Hepatic stellate cell (primary cell): ENCODE measurements at places on chromosomes 3 and 15.

- DNase-seq, result no peak
These were observed 424.5 kb downstream of the SOX2 start for GRCh38 chr3:182136008-182136910.

DNA sequence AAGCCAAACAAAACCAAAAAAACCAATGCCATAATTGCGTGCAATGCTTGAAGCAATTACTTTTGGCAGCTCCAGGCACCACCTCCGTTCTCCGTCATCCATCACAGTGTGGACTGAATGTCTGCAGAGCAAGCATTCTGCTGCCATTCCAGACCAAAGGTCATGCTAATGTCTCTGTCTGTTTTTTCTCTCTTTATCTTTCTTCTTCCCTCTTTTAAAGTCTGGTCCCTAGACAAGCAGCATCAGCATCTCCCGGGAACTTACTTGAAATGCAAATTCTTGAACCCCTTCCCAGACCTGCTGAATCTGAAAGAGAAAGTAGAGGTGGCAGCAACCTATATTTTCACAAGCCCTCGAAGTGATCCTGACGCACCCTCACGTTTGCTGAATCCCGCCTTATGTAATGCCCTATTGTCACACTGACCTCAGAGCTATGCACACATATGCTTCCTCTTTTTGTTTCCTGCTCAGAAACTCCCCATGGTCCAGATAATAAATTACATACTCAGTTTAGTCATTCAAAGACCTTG lies 297.3 kb upstream of the PROK2 start:
- DNase-seq, result no peak

GRCh38 chr15:40915116-40915661 lies 14.0 kb upstream of the DLL4 start:
- DNase-seq, result no peak

GRCh38 chr3:185058796-185059195 lies 94.1 kb downstream of the C3orf70 start:
- no peak for DNase-seq

DNA sequence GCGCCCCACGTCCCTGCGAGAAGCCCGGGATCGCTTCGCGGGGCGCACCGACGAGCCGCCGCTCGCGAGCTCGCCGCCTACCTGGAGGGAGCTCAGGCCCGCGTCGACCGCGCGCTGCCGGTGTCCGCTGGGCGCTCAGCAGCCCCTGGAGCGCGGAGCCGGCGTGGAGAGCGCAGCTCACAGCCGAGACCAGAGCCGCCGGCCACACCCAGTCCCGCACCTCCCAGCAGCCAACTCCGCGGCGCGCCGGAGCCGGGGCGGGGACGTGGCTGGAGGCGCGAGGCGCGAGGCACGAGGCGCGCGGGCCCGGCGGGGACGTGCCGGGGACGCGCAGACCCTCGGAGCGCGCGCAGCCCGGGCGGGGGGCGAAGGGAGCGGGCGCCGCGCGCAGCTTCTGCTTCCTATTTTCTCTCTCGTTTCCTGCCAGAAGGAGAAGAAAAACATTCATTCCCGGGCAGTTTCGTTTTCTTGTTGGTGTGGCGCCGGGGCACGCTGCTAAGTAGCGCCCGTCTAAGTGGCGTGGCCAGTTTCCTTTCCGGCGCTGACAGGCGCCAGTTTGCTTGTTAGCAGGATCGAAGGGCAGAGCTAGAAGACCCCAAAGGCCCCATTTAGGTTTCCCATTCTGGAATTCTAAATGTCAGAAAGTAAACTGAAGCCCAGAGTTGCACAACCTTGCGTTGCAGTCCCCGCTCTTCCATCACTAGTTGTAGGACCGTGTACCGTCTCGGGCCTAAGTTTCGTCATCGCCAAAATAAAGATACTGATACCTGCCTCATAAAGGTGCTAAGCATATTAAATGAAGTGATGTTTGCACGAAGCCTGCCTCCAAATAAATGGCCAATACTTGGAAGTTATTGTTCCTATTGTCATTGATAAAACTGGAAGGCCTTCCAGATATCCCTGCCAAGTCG lies at the start of gene GNB4:
TSS of gene GNB4 (minus strand) at position 206 of the 911 bp plus-strand sequence. CDS start 25,270 bp downstream, outside the sequence.
- DNase-seq, result peak; percentile 80

DNA sequence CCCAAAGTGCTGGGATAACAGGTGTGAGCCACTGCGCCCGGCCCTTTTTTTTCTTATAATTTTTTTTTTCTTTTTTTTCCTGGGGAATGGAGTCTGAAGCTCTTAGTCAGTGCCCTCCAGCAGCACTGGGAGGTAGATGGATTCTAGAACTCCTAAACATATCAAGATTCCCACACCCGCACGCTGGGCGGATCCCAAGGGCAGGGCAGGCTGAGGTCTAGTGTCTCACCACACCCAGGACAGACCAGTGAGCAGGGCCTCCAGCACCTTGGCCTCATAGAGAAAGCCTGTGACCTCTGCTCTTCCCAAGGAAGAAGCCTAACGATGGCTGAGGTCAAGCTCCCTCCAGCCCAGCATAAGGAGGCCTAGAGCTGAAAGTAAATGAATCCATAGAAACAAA lies 153.7 kb upstream of the MEF2A start:
- DNase-seq, result no peak

- DNase-seq, result no peak
These were observed 2.5 kb upstream of the FSIP1 start for GRCh38 chr15:39785139-39785538.

DNA sequence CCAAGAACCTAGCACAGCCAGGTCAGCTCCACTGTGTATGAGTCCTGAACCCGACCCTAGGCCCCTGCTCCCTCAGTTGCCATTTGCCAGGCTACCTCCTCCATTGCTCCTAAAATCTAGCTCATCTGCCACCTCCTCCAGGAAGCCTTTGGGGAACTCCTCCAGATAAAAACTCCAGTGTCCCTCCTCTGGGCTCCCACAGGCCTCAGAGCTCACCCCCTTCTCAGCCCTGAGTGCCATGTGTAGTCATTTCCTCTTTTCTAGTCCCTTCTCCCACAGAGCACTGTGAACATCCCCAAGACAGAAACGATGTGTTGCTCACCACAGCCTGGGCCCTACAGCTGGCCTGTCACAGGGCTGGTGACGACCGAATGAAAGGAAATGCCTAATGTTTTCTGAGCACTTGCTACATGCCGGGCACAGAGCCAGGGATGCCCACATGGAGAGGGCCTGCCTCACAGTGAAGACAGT lies 61.0 kb downstream of the IQSEC1 start:
- DNase-seq, result no peak

DNA sequence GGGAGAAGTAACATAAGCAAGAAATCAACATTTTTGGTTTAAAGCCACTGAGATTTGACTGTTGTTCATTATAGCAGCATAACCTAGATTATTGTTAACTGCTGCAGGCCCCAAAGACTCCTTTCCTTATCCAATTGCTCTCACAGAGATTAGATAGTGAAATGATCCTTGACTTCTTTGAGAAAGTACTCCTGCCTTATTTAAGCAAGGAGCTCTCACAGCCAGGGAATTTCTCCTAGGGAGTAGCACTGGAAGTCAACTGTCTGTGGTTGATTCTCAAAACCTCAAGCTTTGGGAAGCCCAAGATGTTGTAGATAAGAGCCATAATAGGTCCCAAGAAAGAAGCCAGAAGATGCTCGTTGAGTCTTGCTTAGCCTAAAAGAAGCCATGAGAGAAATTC lies 151.8 kb upstream of the TSC22D2 start:
- DNase-seq, result no peak

GRCh38 chr15:88703533-88703932 lies 64.7 kb downstream of the ISG20 start:
- no peak for DNase-seq

DNA sequence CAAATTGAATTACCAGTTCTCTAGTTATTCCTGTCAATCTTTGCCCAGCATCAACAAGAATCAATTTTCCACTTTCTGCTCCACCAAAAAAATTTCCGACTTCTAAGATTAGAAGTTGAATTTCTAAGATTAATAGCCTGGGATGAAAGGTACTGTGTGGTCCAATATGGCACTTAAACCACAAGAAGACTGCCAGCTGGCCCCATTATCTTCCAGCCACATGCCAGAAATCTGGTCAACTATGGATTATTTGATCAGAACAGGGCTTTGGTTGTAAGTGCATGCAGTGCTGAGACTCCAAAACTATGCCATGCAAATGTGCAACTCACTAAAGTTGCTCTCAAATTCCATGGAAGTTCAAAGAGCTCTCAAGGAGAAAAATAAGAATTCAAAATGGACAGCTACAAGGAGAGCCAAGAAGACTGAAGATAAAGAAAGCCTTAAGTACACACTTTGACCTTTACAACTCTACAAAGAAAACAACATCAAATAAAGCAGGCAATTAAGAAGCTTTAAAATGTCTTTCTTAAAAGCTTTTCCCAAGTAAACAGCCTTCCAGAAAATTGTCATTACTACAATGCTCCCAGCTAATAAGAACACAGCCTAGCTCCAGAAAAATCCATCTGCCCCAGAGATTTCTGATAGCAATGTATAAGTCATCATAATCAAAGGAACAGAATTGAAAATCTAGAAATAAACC lies 64.2 kb downstream of the ST3GAL6 start:
- DNase-seq, result no peak

DNA sequence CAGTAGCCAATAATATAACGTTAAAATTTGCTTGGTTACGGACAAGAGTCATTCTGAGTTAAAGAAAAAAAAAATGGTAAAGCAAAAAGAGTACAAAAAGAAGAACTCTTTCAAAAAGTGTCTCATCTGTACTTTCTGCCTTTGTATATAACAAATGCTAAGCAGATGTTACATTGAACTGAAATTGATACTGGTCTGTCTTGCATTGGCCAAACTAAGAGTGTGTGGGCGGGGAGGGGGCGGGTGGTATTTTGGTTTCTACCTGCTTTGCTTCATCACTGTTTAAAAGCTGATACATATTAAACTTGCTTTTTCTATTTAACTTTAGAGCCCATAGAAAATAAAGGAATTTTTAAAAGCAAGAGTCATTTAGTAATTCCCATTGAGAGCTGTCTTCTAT lies 215.0 kb upstream of the THBS1 start:
- DNase-seq, result no peak

DNA sequence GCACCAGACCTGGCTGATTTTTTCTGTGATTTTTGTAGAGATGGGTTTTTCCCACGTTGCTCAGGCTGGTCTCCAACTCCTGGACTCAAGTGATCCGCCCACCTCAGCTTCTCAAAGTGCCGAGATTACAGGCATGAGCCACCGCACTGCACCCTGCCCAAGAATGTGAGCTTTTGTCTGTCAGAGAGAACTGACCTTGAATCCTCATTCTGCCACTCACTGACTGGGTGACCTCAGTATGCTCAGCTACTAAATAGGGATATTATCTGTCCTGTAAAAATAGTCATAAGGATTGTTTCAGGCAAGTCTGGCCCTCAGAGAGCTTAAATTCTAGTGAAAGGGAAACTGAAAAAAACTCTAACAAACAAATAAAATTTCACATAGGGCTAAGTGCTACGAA lies 2.1 kb upstream of the RFT1 start:
- no peak for DNase-seq

DNA sequence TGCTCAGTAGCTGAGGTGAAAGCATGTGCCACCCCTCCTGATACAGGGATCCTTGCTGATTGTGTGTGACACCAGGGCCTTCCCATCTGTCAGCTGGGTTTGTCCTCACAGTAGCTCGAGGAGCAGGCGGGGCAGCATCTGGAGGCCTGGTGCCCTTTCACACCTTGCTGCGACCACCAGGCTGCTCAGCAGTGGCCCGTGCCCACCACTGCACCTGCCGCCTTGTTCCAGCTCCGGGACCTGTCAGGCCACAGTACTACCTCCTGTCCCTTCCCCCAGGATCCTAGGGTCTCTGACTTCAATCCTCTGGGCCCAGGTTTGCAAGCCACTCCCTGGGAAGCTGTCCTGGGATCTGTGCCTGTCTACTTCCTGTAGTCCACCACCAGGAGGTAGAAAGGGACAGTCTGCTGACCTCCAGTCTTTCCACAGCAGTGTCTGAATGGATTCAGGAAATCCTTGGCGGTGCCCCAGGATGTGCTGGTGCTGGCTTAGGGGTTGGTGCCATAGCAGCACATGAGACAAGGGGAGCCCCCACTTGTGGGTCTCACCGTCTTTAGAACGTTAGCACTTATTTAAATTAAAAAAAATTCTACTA lies 27.5 kb downstream of the APBA2 start:
- peak; percentile 37 for DNase-seq

- no peak for DNase-seq
These were observed 152.3 kb downstream of the MCTP2 start for GRCh38 chr15:94383706-94384105.

DNA sequence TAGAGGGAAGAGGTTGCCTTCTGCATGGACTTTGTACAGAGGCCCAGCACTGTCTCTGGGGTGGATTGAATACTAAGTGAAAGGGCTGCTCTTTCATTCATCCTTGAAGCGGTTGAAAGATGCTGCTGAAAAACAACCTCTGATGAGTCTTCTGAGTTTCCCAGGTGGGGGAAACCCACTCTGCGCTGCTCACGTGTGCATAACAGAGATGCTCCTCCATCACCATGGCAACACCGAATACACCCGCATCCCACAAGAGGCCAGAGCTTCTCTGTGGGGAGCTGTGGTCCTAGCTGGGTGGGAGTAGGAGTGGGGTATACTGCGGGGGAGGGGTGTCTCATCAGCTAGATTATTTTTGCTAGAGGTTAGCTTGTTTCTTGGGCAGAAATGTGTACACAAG lies 6.1 kb upstream of the SYN2 start:
- DNase-seq, result no peak

DNA sequence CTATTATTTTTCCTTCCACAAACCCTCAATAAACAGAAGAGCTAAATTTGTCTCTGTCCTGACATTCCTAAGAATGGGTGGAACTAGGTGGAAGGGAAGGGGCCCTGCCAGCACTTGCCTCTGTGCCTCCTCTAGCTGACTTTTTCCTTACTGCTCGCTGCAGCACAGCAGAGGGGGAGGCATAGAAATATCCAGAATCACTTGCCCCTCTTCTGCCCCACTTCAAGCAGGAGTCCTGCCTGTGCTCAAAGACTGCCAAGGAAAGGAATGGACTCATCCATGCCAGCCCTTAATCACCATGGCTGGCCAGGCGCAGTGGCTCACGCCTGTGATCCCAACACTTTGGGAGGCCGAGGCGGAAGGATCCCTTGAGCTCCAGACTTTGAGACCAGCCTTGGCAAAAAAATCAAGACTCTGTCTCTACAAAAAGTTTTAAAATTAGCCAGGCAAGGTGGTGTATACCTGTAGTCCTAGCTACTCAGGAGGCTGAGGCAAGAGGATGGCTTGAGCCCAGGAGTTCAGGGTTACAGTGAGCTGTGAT lies 51.8 kb downstream of the ADCY5 start:
- DNase-seq, result no peak

DNA sequence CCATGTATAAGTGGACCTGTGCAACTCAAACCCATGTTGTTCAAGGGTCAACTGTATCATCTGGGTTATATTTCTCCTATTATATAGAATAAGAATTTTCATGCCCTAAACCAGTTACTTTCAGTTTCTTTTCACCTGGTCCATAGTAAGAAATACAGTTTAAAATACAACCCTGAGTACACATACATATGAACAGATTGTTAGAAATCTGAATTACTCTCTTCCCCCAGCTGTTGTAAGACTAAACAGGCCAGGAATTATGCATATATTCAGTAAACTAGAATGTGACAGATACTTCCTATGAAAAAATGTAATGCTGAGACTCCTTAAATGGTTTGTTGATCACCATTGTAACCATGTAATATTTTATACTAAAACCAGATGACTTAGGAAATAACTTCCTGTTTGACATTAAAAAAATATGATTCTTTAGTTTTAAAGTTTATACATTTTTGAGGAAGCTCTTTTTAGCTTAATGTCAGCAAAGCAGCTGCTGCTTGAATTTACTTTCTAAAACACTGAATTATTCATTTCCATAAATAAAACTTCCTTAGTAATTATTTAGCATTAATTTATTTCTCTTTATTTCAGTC lies 52.5 kb upstream of the ZCWPW2 start:
- DNase-seq, result peak; percentile 1

GRCh38 chr15:34442891-34443290 lies 5.3 kb upstream of the GOLGA8A start:
- no peak for DNase-seq

GRCh38 chr15:80415358-80415670 lies 11.1 kb downstream of the ARNT2 start:
- no peak for DNase-seq
